ENCODE measurements at places on chromosomes 16 and 17.

DNA sequence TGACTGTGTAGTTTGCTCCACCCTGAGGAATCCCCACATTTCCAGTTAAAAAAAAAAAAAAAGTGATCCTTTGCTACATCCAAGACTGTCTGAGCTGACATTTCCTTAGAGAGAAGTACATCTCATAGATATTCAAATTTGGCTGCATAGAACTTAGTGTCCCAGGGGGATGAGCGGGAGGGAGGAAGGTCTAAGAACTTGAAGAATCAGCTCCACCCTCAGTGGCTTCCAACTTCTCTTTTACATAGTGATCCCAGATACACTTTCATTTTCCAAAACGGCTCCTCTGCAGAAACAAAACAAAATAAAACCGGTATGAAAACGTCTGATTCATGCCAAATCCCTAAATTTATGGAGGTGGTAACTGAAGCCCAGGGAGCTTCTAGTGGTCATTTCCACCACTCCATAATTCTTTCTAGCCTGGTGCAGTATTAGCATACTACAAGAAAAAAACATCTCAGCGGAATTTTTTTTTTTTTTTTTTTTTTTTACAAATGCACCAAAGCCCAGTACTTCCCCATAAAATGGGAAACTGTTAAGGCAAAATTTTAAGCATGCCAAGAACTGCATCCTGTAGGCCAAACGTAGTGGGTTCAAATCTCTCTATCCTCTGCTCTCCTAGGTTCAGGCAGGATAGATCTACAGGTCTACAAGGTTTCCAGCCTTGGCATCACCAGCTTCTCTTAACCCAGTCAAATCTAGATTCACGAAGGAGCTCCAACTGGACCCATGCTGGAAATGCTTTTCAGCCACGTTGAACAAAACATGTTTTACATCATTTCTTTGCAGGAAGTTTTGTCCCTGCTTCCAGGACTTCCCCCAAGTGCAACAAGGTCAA, 29.3 kb downstream of the MAF start:
- DNase-seq = no peak

DNA sequence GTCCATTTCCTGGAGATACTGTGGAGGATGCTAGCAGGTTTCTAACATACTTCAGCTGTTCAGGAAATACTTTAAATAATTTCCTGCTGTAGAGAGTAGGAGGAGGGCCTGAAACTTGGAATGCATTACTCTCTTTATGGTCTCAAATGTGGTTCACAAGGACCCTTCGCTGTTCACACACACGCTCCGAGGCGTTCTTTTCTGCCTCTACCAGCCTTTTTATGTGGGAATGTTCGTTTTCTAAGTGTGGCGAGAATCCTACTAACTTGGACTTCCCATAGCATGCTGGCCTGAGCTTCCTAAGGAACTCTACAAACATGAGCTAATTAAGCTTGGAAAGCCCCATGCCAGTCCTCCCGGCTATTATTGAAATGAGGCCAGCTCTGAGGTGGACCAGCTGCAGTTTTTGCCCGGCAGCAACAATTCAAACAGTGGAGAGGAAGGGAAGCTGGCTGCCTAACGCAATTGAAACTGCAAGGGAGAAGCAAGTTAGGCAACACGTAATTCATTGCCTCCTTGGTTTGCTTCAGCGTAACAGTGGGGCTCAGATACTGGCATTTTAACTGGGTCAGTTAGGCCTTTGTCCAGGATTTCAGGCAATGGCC, 18.9 kb downstream of the KPNA2 start:
- DNase-seq = no peak

DNA sequence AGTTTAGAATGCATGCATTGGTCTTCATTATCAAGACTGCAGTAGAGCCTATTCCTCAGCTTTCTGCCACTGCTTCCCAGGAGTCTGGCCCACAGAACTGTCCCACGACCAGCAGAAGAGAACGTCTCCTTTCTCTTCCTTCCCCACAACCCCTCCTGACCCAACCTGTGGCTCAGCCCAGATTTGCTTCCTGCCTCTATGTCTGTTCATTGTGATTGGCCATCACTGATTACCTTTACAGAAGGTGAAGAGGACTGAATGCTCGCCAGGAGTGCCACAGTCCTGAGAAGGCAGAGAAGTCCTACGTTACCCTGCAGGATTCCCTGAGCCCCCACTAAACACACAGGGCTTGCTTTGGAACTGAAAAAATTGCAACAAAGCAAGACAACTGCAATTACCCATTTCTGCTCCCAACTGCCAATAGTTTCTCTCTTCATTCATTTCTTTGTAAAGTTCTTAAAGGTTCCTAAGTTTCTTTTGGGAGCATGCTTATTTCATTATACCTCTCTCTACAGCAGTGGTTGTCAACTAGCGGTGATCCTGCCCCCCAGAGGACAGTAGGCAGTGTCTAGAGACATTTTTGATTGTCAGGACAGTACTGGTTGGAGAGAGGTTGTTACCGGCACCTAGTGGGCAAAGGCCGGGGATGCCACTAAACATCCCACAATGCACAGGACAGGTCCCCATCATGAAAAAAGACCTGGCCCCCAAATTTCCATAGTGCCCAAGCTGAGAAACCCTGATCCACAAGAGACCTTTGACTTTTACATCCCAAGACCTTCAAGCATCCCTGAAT, 4.5 kb upstream of the NAT9 start:
- peak; percentile 46 for DNase-seq

DNA sequence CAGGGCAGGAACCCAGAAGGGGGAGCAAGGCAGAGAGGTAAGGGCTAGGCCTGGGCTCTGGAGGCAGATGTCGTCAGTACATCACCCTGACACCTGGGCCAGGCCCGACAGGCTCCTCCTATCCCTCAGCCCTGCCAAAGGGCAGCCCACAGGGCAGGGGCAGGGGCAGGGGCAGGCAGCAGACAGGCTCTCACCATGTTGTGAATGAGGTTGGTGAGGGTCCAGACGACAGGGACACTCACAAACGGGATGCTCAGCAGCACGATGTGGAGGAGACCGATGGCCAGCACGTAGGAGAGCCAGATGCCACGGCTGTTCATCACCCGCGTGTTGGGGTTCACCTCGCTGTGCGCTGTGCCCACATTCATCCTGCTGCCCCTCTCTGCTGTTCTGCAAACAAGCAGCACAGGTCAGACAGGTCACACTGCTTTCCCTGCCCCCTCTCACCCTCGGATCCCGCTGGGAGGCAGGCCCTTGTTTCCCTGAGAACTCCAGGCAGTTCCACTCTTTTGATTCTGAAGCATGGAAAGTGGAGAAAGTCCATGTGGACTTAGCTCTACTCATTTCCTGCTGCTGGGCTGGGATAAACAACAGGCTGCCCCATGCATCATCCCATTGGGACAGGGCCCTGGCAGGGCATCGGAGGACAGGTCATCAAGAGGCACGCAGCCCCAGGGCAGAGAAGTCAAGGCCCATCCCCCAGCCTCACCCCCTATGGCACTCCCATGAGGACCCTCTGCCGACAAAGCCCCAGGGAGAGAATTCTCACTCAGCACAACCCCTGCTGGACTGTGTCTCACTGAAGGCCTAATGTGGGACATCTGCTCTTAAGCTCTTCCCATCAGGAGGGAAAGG, 3.3 kb downstream of the ORMDL3 start:
- no peak for DNase-seq

DNA sequence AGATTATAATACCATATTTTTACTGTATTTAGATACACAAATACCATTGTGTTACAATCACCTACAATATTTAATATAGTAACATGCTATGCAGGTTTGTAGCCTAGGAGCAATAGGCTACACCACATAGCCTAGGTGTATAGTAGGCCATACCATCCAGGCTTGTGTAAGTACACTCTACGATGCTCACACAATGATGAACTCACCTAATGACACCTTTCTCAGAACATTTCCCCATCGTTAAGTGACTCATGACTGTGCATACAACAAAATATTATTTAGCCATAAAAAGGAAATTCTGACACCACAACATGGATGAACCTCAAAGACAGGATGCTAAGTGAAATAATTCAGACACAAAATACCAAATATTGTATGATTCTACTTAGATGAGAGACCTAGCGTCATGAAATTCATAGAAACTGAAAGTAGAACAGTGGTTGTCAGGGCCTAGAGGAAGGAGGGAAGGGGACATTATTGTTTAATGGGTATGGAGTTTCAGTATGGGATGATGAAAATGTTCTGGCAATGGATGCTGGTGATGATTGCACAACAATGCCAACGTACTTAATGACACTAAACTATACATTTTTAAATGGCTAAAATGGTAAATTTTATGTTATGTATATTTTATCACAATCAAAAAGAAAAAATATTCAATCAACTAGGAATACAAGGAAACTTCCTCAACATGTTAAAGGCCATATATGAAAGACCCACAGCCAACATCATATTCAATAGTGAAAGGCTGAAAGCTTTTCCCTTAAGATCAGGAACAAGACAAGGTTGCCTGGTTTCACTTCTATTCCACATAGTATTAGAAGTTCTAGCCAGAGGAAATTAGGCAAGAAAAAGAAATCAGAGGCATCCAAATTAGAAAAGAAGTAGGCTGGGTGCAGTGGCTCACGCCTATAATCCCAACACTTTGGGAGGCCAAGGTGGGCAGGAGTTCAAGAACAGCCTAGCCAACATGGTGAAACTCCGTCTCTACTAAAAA, 5.9 kb upstream of the C16orf87 start:
- no peak for DNase-seq

Measured in CD4-positive, alpha-beta T cell treated with Interleukin-2 at 100 ng/mL for 4 hours (primary cell).